Neural crest cell (in vitro differentiated cells): ENCODE measurements at places on chromosomes 12 and 14. TPM values are rescaled to one million over a fixed set of nuclear protein-coding genes. Genes with fewer than 3 reads are reported as not detected.
A peak's percentile ranks its signal among the peaks of the same experiment; 100 is the strongest.

DNA sequence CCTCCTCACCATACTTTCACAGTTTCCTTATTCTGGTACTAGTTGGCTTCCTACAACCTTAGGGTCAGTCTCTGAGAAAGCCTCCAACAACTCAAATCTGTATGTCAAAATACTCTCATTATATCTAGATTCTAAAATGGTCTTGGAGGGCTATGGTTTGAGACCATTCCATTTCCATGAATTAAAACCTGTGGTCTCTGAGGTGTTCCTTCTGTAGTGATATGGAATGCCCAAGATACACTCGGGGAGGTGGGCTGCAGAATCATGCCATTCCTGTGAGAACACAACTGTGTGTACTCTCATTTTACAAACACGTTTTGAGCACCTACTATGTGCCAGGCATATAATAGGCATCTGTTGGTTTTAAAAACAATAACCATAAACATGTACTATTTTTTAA is 74.0 kb downstream of the FERMT2 start:
- DNase-seq: no peak

GRCh38 chr12:1691123-1692007 is 495 bp downstream of the ADIPOR2 start:
- no peak for DNase-seq

GRCh38 chr14:67766035-67766680 is 50.2 kb downstream of the ZFYVE26 start:
- no peak for DNase-seq

- peak; percentile 32 for DNase-seq
These were observed 21.1 kb upstream of the KCNA5 start for GRCh38 chr12:5022465-5023061.

GRCh38 chr12:74365178-74365964 is 172.3 kb upstream of the ATXN7L3B start:
- peak; percentile 3 for DNase-seq

DNA sequence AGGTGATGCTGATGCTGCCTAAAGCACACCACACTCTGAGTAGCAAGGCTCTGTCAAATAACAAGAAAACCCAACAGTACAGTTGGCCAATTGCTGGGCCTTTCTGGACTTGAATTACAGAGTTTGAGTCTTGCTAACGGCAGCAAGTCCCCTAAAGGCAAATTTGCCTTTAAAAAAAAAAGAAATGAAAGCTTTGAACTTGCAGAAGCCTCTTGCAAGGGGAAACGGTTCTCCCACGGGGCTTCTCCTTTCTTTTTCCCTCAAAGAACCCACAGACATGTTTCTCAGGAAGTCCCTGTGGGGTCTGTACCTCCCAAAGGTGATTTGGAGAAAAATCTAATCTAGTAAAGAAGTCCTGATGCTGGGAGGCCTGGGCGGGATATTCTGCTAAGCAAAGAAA is 191.3 kb upstream of the MYL2 start:
- DNase-seq: no peak

DNA sequence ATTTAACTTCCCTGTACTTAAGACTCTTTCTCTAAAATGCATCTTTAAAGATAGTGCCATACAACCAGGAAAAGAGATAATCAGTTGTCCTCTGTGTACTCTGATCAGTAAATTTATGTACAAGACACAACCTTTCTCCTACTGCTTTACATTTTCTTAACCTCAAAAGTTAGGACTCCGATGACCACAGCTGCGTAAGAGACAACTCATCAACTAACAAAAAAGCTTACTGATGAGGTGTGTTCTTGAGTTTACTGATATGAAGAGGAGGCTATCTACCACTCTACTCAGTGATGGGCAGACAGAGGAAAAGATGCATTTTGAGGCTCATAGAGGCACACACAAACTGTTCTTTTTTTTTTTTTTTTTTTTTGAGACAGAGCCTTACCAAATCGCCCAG is 71.4 kb upstream of the HIF1A start:
- no peak for DNase-seq

DNA sequence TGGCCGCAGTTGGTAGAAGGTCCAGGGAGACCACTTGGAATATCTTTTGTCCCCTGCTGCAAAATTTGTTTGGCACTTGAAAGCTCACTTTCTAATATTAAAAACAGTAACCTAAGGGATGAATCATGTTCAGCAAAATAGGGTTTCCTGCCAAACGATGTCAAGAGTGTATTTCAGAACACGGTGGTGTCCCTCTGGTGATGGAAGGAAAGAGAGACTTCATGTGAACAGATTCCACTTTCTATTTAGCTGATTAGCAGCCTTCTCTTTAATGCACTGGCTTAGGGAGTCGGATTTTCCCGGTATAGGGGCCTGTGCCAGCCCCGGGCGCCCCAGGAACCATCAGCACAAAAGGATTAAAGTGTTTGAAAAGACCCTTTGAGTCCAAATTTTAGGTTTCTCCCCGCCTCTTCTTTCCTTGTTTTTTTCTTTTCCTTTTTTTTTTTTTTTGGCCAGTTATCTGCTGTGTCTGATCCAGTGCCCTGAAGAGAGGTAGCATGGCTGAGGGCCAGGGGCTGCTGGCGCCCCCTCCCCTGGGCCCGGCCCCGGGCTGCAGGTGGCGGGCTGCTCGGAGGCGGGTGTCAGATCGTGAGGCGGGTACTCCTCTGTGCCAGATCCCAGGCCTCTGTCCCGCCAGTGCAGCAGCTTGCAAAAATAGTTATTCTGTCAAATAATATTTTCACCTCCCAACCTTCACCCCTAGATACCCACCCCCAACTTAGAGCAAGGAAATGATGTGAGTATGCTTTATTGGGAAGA is 88.3 kb downstream of the TESC start:
- DNase-seq: no peak

Gene ARMH4
- total RNA-seq: 31.2 and 36.2 TPM in 2 replicates

Gene INHBE
- total RNA-seq: 0.36 and 0.61 TPM in 2 replicates

Gene MGAT4C
- total RNA-seq: under 0.01 and 0.07 TPM in 2 replicates

Gene OR4K13
- not detected in 2 replicates for total RNA-seq

Gene NKX2-1
- not detected in 2 replicates for total RNA-seq
